ENCODE measurements at places on chromosomes 1 and 21. TPM values are rescaled to one million over a fixed set of nuclear protein-coding genes. Genes with fewer than 3 reads are reported as not detected.

DNA sequence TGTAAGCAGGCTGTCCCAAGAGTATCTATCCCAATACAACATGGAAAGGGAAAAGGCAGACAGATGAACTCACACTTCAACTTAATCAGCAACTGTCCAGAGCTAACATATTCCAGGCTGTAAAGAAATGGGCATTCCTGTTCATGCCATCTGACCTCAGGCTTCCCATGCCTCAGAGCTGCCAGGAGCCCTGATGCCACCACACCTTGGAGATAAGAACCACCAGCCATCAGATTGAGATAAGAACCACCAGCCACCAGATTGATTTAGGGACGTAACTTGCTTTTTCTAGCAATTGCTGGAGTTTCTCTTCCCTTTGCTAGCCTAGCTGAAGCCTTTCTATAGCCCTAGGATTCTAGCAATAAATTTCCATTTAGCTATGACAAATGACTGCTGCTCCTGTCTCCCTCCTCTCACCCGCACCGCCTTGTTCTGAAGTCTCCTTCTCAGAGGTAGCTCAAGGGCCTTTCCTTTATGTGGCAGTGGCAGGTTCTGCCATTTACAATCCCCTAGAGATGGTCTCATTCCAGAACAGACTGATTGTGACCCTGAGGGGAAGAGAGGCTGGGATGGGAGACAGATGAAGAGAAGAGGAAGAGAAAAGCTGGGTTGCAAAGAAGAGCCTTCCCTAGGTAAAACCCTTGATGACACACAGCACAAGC lies 88.0 kb upstream of the CTTNBP2NL start:
- DNase-seq = no peak

GRCh38 chr1:35577071-35577998 lies 4.2 kb downstream of the TFAP2E start:
- DNase-seq = peak; percentile 91

Gene MROH9
- total RNA-seq = not detected

GRCh38 chr1:212235857-212236256 lies 49.4 kb upstream of the PPP2R5A start:
- no peak for DNase-seq

Gene NEXN
- 1.4 TPM for total RNA-seq

Gene HOOK1
- total RNA-seq = 1.0 TPM

DNA sequence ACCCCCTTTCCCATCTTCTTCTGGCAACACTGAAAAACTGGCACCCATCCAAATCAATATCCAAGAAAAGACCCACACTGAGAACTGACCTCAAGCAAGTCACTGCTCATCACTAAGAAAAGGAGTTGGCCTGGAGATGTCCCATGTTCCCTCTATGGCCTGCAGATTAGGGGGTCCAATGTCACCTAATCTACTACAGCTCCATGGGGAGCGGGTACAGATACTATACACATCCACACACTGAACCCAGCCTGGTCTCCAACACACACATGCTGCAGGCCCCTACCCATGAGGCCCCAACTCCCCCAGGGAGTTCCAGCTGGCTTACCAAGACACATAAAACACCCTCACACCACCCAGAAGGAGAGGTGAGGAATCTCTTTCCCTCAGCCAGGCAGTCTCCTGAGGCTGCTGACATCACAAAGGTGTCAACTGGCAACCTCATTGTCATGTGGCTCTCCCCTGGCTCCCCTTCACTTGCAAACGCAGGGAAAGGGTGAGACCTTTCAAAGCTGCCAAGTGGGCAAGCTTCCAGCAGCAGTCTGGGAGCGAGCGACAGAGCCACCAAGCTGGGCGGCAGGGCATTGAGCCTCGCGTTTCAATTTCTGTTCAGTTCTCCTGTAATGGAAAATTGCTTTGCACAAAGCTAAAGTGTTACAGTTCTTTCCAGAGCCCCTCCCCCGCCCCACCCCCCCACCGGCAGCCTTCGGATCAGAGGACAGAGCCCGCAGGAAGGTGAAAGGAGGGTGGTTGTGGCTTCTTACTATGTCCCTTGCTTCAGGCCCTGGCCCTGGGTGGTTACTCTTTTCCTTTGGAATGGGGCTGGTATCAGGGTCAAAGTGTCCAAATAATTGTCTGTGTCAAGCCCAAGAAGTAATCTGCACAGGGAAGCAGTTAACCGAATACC lies at the start of gene LRRC52:
LRRC52 (plus strand) TSS at position 469 of the 907 bp plus-strand sequence; CDS start at position 766, 297 bp downstream.
- DNase-seq = no peak

Data from activated CD8-positive, alpha-beta memory T cell treated with anti-CD3 and anti-CD28 coated beads, Interleukin-2, amount 10 ng/mL, durations not matched to agents 7 days and 5 days (primary cell).